Stomach (tissue), 19 donors: ENCODE measurements at places on chromosomes 1 and 21. TPM values are rescaled to one million over a fixed set of nuclear protein-coding genes. Genes with fewer than 3 reads are reported as not detected.

GRCh38 chr1:57024428-57024827 lies 58.6 kb upstream of the C8B start:
- no peak for DNase-seq

The NUP210L gene
- not detected for total RNA-seq

GRCh38 chr1:176101951-176102642 lies 105.0 kb downstream of the COP1 start:
- no peak for DNase-seq

GRCh38 chr1:110478886-110479285 lies 27.9 kb downstream of the PROK1 start:
- no peak for DNase-seq

- DNase-seq, result no peak
Observed at GRCh38 chr1:95035536-95035935, 37.2 kb downstream of the ALG14 start.

DNA sequence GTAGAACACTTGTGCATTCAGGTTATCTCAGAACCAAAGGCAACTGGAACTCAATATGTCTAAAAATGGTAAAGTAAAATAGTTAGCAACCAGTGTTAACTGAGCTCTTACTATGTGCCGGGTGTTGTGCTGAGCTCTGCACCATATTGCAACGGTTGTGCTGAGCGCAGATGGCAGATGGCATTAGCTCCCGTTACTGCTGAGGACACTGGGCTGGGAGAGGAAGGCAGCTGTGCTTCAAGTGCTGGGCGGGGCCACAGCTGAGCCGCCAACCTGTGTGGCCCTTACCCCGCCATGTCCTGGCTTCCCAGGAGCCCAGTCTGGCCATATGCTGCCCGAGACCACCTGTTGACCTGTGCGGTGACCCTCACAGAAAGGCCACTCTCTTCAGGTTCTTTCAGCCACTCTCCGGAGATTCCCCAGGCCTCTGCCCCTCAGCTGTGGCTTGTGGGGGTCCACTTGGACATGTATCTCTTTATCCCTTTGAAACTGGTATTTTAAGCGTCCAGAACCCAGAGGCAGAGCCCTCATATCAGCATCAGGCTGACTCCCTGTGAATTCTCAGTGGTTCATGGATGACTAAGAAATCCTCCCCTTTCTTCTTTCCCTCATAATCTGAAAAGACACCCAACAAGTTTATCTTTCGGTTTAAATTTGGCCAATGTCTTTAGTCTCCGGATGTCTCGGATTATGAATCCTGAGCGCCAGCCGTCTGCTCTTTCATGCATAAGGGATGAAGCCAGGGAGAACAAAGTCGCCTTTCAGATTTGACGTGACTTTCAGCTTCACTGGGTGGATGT lies 26.4 kb downstream of the LDLRAP1 start:
- DNase-seq, result no peak

DNA sequence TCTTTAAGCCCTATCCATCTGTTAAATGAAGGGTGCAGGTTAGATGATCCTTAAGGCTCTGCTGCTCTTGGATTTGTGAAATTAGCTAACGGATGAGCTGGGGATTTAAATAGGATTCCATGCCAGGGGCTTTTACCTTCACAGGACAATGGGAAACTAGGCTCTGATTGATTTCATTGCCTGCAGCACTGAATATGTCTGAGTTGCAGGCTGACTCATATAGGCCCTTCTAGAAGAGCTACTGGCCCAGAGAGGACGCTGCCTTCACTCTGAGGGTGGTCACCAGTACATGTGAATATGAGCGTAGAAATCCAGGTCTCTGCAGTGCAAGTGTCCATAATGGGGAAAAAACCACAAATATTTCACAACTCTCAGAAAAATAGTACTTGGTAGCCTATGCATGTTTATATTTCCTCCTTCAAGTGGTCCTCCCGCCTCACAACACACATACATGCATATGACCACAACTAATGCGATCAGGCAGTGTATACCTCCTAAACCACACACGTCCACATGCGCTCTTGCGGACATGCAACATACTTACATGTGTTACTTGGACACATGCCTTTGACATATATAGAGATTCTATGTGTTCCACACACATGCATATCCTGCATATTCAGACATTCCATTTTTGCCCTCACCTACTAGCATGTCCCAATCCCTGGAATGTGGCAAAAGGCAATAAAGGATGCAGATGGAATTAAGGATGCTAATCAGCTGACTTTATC lies 233.8 kb upstream of the JUN start:
- no peak for DNase-seq

DNA sequence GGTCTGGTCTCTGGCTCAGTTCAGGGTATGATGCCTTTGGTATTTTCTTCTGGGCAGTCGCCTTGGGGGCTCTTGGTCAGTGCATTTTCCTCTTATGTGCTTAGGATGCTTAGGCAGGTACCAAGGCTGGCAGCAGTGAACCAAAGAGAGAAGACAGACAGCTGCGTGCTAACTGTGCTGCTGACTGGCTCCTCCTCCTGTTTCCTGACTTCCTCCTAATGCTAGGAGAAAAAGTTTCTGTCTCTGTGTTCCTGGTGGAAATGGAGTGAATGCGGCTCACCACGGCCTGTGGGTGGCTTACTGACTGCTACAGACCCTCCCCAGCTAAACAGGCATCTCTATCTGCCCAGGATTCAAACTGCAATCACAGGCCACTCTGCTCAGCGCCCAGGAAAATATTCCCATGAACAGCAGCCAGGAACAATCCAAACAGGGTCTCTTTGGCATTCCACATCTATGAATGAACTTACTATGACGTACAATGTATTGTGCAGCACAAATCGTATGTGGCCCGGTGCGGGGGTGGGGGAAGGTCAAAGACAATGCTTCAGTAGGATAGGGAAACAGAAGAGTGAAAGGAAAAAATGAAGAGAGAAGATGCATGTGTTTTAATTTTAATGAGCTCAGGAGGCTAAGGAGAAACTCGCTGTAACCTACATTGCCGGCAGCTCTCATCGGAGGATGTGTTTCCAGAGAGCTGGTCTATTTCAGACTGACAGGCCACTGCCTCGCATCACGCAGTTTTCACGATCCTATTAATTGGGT lies 2.8 kb downstream of the ABCG1 start:
- peak; percentile 23 for DNase-seq

The TMIGD3 gene
- total RNA-seq, result not detected

The RHCE gene
- total RNA-seq, result not detected

DNA sequence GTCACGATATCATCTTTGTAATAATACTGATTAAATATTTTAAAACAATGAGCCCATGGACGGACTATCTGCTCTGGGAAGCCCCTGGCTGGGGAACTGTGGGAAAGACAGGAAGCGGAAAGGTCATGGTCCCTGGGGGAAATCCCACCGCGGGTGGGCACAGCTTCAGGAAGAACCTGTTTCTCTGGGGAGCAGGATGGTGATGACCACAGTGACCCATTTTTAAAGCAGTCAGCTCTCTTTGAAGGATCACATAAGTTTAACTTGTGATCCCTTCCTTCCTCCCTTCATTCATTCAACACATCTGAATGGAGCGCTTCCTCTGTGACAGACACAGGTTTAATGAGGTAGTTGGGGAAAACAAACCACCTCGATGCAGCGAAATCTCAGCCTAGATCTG lies 73.0 kb downstream of the DHRS3 start:
- DNase-seq, result no peak

DNA sequence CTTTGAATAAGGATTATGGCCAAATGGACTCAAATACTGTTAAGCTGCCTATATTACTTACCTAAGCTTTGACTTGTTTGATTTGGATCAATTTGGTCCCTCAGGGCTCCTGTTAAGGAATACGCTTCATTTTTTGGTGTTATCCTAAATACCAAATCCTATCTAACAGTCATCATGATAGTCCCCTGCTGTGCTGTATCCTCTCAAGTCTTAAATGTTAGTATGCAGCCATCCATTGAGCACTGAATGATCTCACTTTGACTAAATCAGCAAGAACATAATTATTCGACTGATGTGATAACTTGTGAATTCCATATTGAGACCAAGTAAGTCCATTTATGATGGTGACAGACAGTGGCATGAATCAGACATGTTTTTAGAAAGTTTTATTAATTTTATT lies 53.1 kb upstream of the ATF3 start:
- DNase-seq, result no peak

The NBPF6 gene
- total RNA-seq, result not detected

GRCh38 chr1:18452550-18452949 lies 28.2 kb upstream of the KLHDC7A start:
- DNase-seq, result no peak

DNA sequence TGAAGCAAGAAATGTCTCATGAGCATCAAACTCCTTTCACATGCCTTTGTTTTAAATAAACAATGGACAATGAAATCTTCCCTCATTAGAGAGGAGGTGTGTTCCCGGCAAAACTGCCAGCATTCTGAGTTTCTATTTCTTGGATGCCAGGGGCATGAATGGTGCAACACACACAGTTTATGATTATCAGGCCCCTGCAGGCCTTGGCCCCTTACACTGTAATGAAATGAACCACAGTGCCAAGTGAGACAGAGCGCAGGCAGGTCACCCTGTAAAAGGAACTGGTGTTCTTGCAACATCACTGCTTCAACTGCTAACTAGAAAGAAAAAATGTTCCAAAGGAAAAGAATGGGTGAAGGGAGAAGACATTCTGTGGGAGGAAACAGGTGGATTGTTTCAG lies 3.8 kb upstream of the PIGC start:
- no peak for DNase-seq

GRCh38 chr1:89762779-89763648 lies 57.8 kb upstream of the LRRC8D start:
- peak; percentile 84 for DNase-seq

DNA sequence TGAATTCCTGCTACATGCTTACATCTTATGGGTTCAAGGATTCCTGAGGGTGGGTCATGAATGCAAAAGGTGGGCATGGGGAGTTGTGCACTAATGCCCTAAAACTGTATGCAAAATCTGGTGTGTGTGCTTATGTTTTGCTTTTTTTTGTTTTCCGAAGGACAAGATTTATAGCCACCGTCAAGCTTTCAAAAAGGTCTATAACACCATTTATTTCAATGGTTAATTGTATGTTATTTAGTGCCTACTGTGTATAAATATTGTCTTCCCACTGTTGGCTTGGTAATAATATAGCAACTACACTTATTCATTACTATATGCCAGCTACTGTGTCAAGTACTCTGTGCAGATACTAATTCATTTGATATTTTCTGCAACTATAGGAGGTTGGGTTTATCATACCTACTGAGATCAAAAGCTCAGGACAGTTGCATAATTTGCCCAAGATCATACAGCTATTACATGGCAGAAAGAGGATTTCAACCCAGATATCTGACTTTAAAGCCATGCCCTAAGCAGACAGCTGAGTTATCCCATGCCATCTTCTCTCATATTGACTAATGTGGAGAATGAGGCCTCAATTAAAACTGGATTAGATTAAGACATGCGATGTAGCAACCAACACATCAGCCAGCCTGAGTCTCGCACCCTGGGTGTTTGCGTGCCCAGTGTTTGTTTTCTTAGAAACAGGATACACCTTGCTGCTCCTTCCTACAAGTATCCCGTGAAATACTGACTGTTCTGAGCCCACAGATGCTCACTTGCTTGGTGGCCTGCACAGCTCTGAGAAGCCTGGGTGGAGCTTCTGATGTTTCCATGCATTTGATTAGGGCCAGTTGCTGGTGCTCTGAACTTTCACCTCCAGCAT lies 34.6 kb downstream of the GADD45A start:
- no peak for DNase-seq

DNA sequence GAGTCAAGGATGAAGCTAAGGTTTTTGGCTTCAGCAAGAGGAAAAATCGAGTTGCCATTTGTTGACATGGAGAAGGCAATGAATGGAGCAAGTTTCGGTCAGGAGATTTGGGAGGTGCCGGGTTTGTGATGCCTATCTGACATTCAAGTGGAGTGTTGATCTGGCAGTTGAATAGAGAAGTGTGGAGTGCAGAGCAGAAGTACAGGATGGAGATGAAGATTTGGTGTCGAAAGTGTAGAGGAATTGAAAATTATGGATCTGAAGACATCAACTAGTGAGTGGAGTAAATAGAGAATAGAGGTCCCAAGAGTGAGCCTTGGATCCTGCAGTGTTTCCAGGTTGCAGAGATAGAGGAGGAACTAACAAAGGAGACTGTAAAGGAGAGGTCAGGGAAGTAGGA lies 25.9 kb downstream of the CITED4 start:
- DNase-seq, result no peak

The SLC35F3 gene
- 0.43 TPM for total RNA-seq

DNA sequence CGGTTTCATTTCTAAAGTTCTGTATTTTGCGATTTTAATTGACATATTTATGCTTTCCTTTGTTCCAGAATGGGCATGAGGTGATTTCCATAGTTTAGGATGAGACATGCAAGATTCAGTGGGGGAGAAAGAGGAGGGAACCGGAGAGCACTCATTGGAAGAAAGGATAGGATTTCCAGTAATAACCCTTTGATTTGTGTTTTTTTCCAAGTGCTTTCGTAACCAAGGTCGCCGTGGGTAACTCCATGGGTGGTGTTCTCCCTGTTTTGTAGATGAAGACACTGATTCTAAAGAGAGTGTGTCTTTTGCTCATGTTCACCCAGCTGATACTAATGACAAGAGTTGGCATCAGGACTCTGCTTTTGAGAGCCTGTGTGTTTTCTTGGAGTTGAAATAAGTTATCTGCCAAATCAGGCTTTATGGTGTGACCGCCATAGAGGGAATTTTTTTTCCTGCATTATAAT lies 170.1 kb downstream of the DHRS3 start:
- DNase-seq, result no peak

DNA sequence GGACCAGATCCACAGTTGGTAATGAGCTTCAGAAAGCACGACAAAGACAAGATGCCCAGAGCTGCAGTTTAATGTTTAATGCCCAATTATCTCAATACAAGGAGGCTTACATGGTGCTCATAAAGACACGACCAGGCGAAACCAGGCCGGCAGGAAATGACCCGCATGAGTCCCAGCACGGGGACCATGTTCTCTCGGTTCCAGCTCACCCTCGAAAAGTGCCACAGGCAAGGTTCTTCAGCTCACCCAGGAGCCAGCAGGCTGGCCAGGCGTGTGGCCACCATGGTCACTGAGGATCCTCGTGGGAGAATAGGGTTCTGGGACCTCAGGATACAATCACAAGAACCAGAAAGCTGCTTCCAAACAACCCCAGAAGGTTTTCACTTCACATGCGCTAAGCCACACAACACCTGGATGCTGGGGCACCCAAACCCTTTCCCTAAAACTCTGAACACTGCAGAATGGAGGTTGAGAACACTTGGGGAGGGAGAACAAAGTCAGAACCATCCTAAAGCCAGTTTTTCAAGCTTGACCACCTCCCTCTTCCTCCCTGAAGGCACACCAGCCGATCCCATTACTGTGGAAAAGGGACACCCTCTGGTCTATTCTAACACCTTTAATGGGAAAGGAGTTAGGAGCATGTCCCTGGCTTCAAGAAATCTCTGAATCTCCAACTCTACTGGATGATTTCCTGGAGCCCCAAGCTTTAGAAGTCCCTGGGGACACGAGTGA lies 22.6 kb upstream of the ASAP3 start:
- no peak for DNase-seq

GRCh38 chr1:209937996-209938959 lies at the start of gene SYT14:
TSS of gene SYT14 (plus strand) at chr1:209938217. CDS start at chr1:209938265, 48 bp downstream.
- peak; percentile 64 for DNase-seq

The BRINP2 gene
- 0.55 TPM for total RNA-seq

GRCh38 chr1:51415963-51416362 lies 85.6 kb upstream of the TTC39A start:
- DNase-seq, result no peak

- no peak for DNase-seq
Observed at GRCh38 chr1:193663965-193664364, 477.6 kb upstream of the B3GALT2 start.

The KRTAP12-4 gene
- not detected for total RNA-seq
